Stimulated activated CD4-positive, alpha-beta T cell treated with anti-CD3 and anti-CD28 coated beads, Interleukin-4, amount 100 ng/mL, for 1 hour (primary cell): ENCODE measurements at places on chromosomes 16 and 17.
A peak's percentile ranks its signal among the peaks of the same experiment; 100 is the strongest.

GRCh38 chr17:13996276-13996675, 73.0 kb upstream of the COX10 start:
- DNase-seq = no peak

DNA sequence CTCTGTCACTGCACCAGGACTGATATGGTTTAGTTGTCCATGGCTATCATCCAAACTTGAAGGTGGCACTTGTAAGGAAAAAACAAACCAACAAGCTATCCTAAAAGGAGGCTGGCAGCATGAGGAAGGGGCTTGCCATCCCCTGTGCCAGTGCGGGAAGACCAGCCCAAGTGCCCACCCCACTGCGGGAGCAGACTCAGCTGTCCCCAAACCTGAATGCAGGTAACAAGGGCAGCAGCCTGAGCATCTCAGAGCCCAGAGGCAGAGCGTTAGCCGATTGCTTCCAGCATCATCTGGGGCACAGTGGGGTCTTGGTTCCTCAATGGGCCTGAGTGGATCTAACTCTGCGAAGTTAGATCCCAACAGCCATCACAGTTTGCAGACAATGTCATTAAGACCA, 29.2 kb upstream of the C16orf78 start:
- DNase-seq = no peak

GRCh38 chr17:751269-752001, 629 bp downstream of the GEMIN4 start:
- DNase-seq = peak; percentile 58

DNA sequence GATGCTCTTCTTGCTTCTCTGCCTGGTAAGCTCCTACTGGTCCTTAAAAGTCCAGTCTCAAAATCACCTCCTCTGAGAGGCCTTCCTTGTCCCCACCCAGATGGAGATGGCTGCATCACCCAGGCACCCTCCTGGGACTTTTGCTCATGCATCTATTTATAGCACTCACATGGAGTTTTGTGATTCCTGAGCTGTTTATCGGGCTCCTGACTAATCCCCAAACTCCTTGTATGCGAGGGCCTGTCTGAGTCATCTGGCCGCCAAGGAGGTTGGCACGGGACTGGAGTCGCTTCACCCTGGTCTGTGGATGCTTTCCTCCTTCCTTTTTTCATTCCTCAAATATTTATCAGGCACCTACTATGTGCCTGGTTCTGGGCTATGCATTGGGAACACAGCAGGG, 2.3 kb upstream of the MAP2K3 start:
- no peak for DNase-seq

- DNase-seq = no peak
These were observed 7.3 kb downstream of the DRC7 start for GRCh38 chr16:57701759-57702371.

GRCh38 chr16:1354815-1355540, 3.2 kb downstream of the GNPTG start:
- DNase-seq = no peak

GRCh38 chr16:56268799-56269198, 77.5 kb downstream of the GNAO1 start:
- DNase-seq = no peak

DNA sequence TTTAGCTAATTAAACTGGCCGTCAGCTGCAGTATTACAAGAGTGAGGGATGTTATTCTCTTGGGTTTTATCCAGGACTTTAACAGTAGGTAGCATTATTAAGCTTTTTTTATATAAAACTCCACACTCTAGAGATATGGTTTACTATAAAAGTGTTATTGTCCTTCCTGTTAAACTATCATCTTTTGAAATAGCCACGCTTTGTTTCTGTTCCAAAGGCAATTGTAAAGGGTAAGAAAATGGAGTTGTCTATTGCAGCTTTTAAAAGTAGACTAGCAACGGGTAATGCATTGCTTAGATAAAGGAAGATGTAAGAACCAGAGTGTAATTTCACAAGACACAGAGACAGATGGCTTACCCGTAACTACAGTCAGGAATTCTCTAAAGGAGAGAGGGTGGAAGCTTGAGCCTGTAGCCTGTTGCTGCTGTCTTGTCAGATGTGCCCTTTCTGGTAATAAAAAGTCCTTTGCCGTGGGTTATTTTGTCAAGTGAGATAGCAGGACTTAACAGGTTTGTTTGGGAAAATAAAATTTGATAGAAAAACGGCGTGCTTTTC, 56.4 kb downstream of the WWOX start:
- DNase-seq = no peak

- peak; percentile 70 for DNase-seq
These were observed 2.7 kb downstream of the CENPX start for GRCh38 chr17:82019690-82020571.

DNA sequence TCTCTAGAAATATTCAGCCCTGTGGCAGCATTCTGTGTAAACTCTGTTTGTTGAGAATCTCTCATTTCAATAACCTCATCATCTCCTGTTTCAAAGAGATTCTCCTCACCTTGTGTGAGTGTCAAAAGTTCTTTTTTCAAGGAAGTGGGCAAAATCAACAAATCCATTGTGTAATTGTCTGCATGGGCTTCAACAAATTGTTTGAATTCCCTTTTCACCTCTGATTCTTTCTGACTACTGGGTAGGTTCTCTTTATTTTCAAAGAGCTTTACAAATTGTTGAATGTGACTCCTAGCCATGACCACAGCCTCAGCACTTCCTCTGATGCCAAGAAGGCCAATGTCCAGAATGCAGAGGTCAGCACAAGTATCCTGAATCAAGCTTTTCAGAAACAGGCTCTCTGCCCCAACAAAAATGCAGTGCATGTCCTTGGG, 48.0 kb downstream of the N4BP1 start:
- DNase-seq = no peak

GRCh38 chr17:50103252-50103651, 8.1 kb downstream of the PDK2 start:
- DNase-seq = no peak

- no peak for DNase-seq
These were observed 14.9 kb downstream of the MYBBP1A start for GRCh38 chr17:4540224-4540651.

DNA sequence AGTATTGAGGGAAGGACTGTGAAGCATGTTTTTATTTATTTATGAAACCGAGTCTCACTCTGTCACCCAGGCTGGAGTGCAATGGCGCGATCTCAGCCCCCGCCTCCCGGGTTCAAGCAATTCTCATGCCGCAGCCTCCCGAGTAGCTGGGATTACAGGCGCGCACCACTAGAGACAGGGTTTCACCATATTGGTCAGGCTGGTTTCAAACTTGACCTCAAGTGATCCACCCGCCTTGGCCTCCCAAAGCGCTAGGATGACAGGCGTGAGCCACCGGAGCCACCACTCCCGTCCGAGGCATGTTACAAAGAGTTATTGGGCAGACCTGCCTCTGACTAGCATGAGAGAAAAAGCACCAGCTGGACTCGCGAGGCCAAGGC, 3.1 kb downstream of the MRPL12 start:
- no peak for DNase-seq
